Type B pancreatic cell (in vitro differentiated cells): ENCODE measurements at places on chromosomes 7 and 10. TPM values are rescaled to one million over a fixed set of nuclear protein-coding genes. Genes with fewer than 3 reads are reported as not detected.

HOXA2 gene
- total RNA-seq: 7.7 and 26.8 TPM in 2 replicates

OR2A5 gene
- not detected in 2 replicates for total RNA-seq

ATE1 gene
- total RNA-seq: 23.5 and 35.4 TPM in 2 replicates

CFTR gene
- total RNA-seq: 11.0 and 22.0 TPM in 2 replicates

ACBD7 gene
- 0.76 and 4.3 TPM in 2 replicates for total RNA-seq

JCAD gene
- 11.0 and 31.0 TPM in 2 replicates for total RNA-seq

FAM241B gene
- total RNA-seq: 8.8 and 9.8 TPM in 2 replicates

SMKR1 gene
- total RNA-seq: 1.5 TPM in 1 of 2 replicates, not detected in the other
